IPS DF 19.7 (cell line): ENCODE measurements at places on chromosomes 4 and X.

GRCh38 chr4:7354927-7355326 lies 79.8 kb downstream of the PSAPL1 start:
- DNase-seq: no peak

GRCh38 chrX:97315939-97316338 lies 432.2 kb downstream of the RPA4 start:
- no peak for DNase-seq

DNA sequence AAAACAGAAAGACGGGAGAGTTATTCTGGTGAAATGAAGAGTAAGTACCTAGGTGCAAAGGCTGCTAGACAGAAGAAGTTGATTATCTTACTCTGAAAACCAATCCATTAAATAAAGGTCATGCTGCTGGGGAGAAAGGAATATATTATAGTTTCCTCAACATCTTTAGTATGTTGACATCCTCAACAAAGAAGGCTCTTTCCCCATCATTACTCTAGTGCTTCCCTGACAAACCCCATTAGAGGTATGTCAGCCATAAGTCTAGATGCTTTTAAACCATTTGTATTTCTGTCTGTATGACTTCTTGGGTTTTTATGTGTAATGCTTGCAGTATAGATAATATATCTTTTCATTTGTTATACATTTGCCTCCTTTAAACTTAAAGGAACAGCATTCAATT lies 75.9 kb downstream of the ADGRL3 start:
- DNase-seq: no peak

GRCh38 chrX:78029663-78030062 lies 60.2 kb upstream of the PGAM4 start:
- DNase-seq: no peak

GRCh38 chrX:125778261-125778660 lies 387.8 kb downstream of the DCAF12L2 start:
- DNase-seq: no peak

DNA sequence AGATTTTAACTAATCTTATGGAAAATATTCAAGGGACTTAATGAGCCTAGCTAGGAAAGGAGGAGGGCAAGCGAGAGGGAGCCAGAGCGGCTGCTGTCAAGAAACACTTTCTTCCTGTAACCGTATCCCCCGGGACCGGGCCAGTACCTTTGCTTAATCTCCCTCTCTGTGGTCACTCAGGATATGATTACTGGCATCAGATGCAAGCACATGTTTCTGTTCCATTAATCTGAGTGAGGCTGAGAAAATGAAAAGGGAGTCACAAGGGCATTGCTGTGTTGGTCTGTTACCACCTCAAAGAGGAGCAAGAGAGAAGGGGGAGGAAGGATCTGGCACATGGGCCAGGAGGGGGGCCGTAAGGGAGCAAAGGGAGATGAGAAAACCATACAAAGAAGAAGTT lies 356.7 kb upstream of the GATB start:
- DNase-seq: no peak

- no peak for DNase-seq
Observed at GRCh38 chrX:39665830-39666518, 431.8 kb downstream of the BCOR start.

- no peak for DNase-seq
Observed at GRCh38 chr4:79673898-79674297, 265.9 kb upstream of the GK2 start.

DNA sequence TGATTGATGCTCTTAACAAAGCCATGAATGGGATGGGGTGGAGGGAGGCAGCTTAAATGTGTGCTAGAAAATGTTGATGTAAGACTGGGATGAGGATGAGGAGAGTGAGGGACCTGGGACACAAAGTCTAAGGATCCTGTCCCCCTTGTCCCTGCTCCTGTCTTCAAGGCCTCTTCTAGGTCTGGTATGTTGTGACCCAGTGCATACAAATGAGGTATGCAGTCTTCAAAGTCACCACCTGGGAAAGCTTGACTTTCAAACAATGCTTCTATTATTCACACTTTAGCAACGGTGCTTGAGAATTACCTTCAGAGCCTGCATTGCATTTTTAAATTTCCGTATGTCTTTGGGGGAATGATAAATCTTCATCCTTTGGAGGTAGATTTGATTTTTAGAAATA lies 88.4 kb upstream of the SLC34A2 start:
- no peak for DNase-seq

GRCh38 chrX:148495176-148495575 lies 5.2 kb upstream of the AFF2 start:
- DNase-seq: no peak

DNA sequence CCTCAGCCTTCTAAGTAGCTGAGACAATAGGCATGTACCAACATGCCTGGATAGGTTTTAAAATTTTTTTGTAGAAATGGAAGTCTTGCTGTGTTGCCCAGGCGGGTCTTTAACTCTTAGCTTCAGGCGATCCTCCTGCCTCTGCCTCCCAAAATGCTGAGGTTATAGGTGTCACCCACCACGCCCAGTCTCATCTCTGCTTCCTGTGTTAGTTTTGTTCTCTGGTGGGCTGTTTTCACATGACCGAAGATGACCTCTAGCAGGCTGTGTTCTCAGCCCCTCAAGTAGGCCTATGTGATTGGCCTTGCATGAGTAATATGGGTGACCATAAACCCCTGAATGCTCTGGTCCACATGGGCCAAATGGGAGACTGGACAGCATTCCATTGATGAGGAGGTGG lies 56.8 kb upstream of the MSANTD1 start:
- DNase-seq: no peak

DNA sequence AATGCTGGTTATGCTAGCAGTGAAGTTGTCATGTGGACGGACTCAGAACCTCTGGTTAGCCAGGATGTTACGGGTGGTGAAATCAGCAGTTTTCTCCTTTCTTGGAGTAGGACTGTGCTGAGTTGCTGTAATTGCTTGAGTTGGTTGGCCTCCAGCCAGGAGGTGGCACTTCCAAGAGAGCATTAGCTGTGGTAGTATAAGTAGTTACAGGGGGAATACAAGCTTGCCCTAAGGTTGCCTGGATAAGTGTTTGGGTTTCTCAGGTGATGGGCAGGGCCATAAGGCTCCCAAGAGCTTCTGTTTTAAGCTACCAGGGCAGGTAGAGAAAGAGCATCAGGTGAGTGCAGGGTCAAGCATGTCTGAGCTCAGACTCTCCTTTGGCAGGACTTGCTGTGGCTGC lies 103.0 kb downstream of the ZNF518B start:
- no peak for DNase-seq

DNA sequence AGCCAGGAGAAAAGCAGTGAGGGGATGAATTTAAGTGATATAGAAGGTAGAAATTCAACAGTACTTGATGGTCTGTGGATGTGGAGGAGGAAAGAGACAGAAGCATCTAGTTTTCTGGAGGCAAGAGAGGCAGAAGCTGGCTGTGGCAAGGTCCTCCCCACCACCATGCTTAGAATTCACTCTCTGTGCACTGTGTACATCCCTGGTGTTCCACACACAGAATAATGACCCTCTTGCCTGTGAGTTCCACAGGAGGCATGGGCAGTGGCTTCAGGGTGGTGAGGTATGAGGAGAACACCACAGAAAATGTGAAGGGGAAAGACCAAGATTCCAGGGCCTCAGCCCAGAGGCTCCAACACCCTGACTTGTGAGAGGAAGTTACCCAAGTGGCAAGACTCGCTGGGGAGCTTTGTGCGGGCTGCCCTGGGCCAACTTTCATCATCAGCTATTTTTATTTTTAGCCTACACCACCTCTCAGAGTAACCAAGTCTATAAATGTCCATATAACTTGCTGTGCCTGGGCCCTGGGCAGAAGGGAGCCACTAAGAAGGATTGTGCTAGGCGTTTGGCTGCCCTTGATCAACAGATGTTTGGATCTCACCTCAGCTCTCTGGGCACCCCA lies 7.8 kb upstream of the INTS6L start:
- DNase-seq: no peak

DNA sequence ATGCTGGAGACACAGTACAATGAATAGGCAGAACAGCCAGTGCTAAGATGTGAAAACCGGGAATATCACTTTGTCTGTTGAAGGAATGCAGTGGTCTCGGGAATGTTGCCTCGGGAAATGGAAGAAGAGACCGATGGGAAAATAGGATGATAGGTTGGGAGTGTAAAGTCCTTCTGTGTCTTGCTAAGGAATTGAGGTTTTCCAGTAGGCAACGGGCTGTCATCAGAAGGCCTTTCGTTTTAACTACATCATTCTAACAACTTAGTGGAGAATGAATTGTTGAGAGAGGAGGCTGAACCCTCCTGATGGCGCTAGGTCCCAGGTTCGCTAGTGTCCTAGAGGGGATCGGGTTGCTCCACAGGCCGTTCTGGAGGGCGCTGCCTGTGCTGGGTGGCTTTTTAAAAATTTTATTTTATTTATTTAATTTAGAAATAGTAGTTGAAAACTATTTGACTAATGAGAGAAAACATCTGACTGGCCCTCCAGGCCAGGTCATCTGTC lies 730 bp downstream of the VBP1 start:
- no peak for DNase-seq

- DNase-seq: no peak
Observed at GRCh38 chr4:126318376-126318775, 1003.6 kb downstream of the FAT4 start.

DNA sequence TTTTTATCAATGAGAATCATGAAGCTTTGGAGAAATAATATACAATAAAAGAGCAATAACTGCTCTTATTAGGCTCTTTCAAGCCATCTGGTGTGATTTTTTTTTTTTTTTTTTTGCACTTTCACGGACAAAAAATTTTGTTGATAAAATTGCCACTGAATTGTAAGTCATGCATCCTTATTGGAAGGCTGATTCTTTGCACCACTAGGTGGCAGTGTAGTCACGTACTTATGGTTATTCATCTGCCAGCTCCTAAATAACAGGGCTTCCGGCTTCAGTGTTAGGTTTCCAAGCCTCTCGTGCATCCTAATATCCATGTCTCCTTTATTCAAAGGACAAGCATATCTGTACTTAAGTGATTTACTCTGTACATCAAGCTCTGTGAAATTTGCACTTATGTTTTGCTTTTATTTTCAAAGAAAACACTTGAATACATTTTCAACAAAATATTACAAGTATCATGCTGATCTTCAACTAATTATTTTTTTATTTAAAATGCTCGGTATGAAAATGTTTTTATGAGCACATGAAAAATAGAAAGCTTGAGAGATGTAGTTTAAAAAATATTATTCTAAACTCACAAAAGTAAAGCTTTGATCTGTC lies 1578.3 kb upstream of the TENM3 start:
- DNase-seq: peak; percentile 57
